ENCODE measurements at places on chromosomes 7 and 10. TPM values are rescaled to one million over a fixed set of nuclear protein-coding genes. Genes with fewer than 3 reads are reported as not detected.

Gene CEP41
- 15.1 TPM for total RNA-seq

Gene GPER1
- total RNA-seq: 0.69 TPM

Gene CFAP58
- 0.09 TPM for total RNA-seq

Gene CHPF2
- 52.5 TPM for total RNA-seq

Gene GOLGA7B
- 3.6 TPM for total RNA-seq

Gene SAMD9L
- total RNA-seq: 0.47 TPM

Gene PNLIPRP3
- not detected for total RNA-seq

Gene PHYHIPL
- 0.29 TPM for total RNA-seq
